ENCODE measurements at places on chromosomes 3 and 15.

DNA sequence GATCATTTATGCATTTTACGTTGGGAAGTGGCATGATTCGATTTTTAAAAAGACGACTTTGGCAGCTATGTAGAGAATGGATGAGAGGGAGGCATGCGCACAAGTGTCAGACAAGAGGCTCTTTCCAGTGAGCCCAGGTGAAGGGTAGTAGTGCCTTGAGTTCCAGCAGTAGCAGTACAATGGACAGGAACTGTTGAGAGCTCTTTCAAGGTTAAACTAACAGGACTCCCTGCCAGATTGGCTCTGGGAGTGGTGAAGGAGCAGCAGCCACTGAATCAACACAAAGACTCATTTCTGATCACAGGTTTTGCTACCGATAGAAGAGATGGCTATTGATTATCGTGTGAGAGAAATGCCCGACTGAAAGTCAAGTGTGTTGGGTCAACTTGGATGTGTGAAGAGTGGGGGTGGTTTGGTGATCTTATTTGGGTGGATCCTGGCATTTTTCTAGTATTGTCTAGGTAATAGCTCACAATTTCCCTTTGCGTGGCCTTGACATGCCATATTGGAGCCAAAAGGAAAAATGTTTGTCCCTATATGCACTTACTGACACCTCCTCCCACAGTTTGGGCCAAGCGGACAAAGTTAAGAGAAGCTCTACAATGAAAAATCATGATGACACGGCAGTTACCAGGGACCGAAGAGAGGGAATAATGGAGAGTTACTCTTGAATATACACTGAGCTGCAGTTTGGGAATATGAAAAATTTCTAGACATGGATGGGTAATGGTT lies 81.6 kb upstream of the MDFIC2 start:
- no peak for DNase-seq

GRCh38 chr15:54307252-54307902 lies 329.1 kb downstream of the UNC13C start:
- DNase-seq: no peak

DNA sequence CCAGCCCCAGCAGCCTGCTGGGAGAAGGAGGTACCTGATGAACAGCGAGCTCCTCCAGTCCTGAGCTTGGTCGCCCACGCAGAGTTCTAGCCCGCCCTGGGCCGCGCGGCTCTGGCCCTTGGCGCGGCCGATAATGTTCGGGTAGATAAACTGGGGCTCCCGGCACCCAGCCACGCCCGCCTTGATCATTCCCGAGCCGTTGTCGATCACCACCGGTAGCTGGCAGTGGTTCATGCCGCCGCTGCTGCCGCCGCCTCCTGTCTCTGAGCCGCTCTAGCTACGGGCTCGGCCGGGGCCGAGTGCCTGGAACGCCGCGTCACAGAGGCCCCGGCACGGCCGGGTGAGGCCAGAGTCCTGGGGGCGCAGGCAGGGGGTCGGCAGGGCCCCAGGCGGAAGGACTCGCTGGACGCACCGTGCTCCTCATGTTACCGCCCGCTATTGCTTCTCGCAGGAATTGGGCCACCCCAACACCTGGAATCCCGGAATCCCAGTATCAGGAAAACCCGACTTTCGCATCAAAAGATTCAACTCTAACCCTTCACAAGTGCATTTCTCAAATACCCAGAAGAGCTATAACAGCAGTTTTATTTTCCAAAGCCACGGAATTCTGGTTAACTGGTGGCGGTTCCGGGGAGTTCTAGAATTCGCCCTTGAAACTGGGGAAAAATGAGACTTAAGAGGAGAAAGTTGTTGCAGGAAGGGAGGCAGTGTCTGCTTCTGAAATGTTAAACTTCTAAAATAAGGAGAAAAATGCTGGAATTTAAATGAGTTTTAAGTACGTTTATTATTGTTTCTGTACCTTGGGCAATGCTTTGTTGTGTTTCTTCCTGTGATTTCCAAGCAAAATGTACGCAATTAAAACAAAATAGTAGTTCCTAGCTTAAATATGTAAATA lies at the start of gene ACTRT3:
Gene ACTRT3 (minus strand): TSS at position 275 of the 895 bp plus-strand sequence. CDS start 41 bp downstream, at position 234.
- no peak for DNase-seq

DNA sequence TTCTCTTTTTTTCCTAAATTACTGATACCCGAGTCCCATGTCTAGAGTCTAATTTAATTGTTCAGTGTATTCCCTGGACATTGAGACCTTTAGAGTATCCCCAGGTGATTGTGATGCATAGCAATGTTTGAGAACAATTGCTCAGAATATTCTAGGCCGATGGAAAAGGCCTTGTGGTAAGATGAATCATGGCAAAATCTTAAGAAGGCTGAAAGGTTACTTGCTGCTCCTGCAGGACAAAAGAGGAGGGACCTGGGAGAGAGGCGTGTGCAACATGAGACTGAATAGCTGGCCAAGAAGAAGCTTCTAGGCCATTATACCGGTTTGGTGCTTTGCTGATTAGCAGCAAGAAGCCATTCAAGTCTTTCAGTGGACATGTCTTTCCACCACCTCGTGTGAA lies 256.6 kb downstream of the ROBO2 start:
- no peak for DNase-seq

- no peak for DNase-seq
Measured at GRCh38 chr3:33383951-33384350, 56.3 kb downstream of the UBP1 start.

DNA sequence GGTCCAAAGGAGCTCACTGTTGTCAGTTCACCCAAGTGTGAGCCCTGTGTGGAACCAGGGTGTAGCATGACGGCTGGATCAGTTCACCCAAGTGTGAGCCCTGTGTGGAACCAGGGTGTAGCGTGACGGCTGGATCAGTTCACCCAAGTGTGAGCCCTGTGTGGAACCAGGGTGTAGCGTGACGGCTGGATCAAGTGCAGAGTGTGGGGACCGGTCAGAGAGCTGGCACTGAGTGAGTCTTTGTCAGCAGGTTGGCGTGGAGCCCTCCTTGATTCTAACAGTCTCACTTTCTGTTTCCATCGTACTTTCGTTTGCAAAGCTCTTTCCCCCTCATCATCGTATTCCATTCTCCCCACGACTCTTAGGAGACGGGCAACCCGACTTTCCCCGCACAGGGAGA lies 57.9 kb upstream of the DLG1 start:
- no peak for DNase-seq

GRCh38 chr15:70097321-70098152 lies at the start of gene TLE3:
TLE3 (minus strand) TSS chr15:70097917; CDS start chr15:70096798, 1,119 bp downstream.
- DNase-seq: peak; percentile 93

DNA sequence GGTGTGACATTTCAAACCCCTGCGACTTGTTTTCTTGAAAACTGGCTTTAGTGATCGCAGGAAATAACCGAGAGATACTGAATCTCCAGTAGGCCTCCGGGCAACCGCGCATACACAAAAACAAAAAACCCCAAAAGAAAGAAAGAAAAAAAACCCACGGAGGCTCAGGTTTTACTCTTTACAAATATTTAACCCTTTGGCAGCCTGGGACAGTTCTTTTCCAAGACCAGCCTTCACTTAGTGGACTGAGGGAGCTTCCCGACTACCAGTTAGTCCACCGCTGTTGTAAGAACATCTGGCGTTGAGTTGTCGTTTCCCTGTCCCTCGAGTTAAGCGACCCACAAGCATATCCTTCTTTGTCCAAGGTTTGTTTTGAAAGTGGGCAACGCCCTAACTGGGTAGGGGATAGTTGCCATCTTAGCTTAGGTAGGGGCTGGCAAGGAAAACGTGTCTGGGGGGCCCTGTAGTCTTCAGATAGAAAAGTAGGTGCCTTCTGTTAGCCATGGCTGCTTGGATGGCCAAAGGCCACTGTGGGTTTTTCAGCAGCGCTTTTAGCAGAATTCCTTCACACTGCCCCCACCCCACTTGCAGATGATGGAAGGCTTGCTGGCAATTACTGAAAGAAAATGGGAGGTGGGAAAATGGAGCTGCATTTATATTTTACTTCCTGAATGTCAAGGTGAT lies 6.9 kb downstream of the ISL2 start:
- DNase-seq: no peak

GRCh38 chr15:81189583-81190283 lies 6.9 kb upstream of the IL16 start:
- DNase-seq: peak; percentile 93

DNA sequence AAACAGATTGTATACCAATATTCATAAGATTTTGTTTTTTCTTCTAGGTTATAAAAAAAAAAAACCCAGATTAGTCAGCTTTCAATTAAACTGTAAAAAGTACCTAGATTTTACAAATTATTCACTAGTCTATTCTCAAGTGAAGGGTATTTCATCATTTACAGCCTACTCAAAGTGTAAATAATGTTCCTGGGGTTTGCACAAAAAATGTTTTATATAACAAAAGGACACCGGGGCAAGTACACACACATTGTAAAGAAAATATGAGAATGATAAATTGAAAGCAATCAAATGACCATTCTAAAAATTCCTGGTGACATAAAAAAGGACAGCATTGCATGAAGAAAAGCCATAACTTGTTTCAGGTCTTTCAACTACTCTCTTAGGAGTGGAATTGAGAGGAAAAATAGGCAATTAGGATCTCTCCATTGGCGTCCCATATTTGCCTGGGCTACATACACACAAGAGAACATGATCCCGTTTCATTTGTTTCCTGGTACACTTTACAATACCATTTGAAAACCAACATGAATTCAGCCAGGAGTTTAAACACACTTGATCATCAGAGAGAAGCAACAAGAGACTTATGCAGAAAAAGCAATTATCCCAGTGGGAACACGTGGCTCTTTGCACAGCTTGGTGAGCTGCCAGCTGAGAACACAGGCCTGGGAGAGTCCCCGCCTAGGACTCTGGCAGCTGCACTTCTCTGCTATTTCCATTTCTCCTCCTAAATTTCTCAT lies 1039.2 kb downstream of the ROBO1 start:
- peak; percentile 35 for DNase-seq

- DNase-seq: no peak
Measured at GRCh38 chr3:46966811-46967210, 9.7 kb downstream of the CCDC12 start.

- DNase-seq: no peak
Measured at GRCh38 chr15:74611341-74611740, 4.3 kb upstream of the CLK3 start.

GRCh38 chr15:92914103-92914499 lies 14.0 kb downstream of the CHD2 start:
- no peak for DNase-seq

DNA sequence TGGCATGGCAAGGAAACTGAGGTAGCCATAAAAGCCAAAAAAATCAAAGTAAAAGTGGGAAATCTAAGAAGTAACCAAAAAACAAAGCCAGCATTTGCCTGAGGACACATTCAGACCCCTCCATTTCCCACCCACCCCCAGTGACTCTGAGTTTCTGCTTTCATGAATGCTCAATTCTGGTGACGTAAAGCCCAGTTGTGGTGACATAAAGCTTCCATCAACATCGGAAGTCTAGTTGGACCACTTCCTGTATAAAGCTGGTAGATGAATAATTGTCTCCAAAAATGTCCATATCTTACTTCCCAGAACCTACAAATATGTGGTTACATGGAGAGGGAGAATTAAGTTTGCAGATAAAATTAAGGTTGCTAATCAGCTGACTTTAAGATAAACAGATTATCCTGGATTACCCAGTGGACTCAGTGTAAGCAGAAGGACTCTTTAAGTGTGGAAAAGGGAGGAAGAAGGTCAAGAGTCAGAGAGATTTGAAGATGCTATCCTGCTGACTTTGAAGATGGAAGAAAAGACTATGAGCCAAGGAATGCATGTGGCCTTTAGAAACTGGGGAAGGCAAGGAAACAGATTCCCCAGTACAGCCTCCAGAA lies 62.0 kb upstream of the ST3GAL6 start:
- no peak for DNase-seq

- no peak for DNase-seq
Measured at GRCh38 chr15:90046911-90047392, 45.8 kb downstream of the ZNF710 start.

GRCh38 chr15:79171320-79172031 lies 80.9 kb upstream of the RASGRF1 start:
- no peak for DNase-seq

DNA sequence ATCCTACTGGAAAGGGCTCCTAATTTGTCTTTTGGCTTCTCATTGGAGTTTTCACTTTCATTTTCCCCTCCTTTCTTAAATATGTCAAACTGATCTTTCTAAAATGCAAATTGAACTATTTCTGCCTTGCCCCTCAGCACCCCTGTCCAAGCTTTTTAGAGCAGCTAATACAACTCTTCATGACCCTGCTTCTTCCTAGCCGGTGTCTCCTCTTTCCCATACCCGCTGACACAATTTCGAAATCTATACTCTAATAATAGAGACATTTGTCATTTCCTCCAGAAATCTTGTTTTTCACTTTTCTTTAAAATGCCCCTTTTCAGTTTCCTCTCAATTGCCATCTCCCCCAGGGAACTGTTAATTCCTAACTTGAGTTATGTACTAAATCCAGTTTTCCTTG lies 2.9 kb upstream of the EPHA3 start:
- no peak for DNase-seq

DNA sequence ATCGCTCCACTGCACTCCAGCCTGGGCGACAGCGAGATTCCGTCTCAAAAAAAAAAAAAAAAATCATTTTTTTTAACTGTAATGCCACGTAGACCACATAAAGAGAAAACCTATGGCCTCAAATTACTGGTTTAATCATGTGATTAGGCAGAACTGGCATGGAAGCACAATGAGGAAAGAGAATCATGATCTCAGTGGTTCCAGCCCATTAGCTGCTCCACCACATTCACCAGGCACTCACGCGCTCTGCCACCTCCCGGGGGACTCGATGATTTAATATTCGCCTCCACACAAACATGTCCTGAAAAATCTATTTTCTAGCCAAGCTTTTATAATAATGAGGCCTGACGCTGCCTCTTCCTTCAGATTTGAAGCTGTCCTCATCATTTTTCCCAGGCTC lies 204.7 kb downstream of the TBL1XR1 start:
- DNase-seq: no peak

DNA sequence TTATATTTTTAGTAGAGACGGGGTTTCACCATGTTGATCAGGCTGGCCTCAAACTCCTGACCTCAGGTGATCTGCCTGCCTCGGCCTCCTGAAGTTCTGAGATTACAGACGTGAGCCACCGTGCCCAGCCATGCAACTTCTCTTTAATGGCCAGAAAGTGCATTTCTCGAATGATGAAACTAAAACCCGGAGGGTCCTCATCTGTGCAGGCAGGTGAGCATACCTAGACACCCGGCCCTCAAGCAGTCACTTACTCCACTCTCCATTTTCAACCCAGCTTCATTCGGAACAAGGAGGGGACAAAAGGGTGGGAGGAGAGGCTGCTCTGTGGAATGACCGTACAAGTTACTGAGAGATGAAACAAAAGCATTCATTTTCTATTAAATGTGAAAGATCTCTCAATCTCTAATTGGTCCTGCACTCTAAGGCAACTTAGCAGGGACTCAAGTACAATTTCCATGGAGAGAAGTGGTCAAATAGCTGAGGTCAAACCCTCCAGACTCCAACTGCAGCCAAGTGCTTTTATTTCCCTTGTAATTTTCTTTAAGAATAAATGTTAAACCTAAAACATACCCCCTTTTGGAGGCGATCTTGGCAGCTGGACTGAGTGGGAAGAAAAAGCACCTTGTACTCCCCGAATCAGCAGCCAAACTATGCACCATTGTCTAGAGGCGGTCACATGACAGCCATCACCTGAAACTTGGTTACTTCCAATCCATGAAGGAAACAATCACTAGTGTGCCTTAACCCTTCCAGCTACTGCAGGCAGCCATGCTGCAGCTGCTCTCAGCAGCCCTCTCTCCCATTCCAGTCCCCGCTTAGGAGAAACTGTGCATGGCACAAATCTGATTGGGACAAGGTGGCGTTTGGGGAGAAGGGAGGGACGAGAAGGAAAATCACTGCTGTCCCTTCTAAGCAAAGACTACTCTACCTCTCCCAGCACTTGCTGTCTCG lies 62.2 kb downstream of the VGLL4 start:
- DNase-seq: no peak
